ENCODE measurements at places on chromosomes 2 and 18.

- DNase-seq = peak; percentile 70
Observed at GRCh38 chr2:88831792-88832248, 140.3 kb downstream of the RPIA start.

DNA sequence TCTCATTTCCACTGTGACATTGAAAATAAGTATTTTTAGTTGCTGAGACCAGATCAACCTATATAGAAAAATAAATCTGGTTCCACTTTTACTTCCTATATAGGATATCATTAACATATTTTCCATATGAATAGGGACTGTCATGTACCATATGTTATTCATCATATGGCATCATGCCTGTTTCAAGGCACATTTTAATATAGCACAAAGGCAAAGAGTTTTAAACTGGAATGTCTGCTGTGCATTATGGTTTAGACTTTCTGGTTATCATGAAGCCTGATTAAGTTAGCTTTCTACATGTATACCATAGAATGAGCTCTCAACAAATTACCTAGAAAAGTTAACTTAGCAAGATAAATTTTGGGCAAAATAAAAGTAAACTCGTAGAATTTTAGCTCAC, 53.0 kb upstream of the ACYP2 start:
- DNase-seq = no peak

GRCh38 chr2:21043744-21044532, at the start of gene APOB:
Gene APOB (minus strand): TSS chr2:21044073. CDS start chr2:21043945, 128 bp downstream.
- no peak for DNase-seq

DNA sequence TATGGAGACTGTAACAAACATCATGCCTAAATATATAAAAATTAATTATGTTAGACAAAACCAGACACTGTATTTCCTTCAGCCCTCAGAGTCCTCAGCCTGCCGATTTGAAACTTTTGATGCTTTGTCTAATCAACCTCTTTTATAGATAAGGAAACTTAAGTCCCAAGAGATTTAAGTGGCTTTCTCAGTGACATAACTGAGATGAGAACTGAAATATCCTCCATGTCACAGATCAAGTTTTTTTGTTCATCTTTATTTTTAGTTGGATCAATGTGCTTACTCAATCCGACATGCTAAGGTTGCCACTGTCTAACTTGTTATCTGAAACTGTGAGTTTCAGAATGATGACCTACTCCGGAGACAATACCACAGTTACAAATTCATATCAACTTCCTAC, 72.3 kb downstream of the BARD1 start:
- no peak for DNase-seq

DNA sequence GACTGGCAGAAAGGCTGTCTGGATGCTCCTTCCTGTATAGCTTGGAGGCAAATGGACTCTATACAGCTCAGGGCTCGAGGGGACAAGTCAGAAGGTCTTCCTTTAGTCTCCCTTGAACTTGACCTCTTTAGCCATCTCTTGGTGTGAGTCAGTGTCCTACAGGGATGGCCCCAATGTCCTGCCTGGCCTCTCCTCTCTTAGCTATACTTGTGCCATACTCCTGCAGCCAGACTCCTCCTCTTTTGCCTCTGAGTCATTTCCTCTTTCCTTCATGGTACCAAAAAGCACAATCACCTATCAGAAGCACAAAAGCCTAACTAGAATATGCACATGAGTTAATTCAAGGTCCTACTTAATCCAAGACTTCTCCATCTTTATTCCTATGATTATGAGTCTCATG, 112.7 kb downstream of the XRCC5 start:
- DNase-seq = no peak

GRCh38 chr2:190209559-190209958, 110.1 kb downstream of the HIBCH start:
- no peak for DNase-seq

GRCh38 chr2:19104503-19104902, 253.9 kb downstream of the OSR1 start:
- DNase-seq = no peak

DNA sequence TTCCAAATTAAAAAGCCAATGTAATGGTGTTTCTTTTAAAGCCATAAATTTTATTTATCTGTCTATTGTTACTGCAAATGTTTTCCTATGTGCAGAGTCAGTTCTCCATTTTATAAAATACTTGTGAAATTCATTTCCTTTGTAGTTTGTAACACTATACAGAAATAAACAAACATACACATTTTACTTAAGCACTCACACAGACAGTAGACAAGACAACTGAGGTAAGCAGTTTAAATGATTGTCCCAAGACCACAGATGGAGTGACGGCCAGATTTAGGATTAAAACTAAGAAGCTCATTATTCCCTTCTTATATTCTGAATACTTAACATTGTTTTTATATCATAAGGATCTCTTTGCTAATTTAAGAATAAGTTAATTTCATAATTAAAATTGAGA, 100.9 kb downstream of the BAZ2B start:
- DNase-seq = no peak
